T-helper 2 cell treated with Interferon-gamma antibody and Interleukin-4, amounts not matched to agents 5 μg/mL and 100 μg/mL, for 36 hours (primary cell): ENCODE measurements at places on chromosomes 3 and 15.
A peak's percentile ranks its signal among the peaks of the same experiment; 100 is the strongest.

DNA sequence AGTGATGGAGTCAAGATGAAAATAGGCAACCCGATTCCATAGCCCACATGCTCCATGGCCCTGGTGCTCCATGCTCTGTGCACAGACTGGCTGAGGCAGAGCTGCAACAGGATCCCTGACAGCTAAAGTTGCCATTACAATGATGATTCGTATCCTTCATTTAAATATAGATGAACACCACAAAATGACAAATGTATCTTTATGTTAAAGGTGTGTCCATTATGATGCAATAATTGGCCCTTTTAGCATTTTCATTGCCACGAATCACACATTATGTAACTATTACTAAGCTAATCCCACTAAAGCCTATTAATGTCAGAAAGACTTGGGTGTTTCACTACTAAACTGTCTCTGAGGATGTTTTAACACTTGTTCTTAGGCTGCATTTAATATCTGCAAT is 270.2 kb upstream of the THBS1 start:
- no peak for DNase-seq

DNA sequence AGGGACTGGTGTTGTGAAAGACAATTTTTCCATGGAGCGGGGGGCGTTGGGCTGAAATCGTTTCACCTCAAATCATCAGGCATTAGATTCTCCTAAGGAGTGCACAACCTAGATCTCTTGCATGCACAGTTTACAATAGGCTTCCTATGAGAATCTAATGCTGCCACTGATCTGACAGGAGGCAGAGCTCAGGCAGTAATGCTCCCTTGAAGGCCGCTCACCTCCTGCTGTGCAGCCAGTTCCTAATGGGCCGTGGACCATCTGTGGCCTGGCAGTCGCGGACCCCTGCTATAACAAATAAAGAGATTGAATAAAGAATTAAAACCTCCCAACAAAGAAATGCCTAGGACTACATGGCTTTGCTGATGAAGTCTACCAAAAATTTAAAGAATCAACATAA is 25.3 kb upstream of the ANKRD28 start:
- DNase-seq, result no peak

DNA sequence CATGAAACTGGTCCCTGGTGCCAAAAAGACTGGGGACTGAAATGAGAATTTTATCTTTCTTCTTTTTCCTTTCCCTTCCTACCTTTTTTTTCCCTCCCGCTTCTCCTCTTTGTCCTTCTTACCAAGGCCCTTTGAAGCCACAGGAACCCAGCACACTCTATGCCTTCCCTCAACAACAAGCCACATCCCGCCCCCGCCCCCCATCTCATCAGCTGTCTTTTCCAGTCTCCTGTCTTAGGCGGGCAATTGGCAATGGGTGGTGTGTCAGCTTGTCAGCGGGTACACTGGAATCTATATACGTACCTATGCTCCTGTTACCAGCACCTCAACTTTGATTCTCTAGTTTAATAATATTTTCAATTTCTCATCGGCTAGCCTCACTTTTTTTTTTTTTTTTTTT is 56.3 kb upstream of the CHD2 start:
- DNase-seq, result no peak

DNA sequence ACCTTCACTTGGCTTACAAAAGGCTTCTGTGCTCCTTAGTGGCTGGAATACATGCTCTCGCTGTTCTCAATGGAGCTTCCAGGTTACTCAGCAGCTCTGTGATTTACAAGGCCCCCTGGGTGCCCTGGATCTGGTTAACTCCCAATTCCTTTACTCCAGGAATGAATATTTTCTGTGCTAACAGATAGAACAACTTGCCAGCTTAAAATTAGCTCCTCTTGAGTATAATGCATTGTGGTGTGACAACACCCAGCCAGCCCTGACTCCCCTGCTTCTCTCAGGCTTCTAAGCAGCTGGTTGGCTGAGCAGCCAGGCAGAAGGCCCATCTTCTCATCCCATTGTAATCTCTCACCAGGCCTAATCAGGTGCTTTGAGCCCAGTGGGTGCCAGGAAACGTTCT is 246.4 kb downstream of the ALCAM start:
- DNase-seq, result no peak

DNA sequence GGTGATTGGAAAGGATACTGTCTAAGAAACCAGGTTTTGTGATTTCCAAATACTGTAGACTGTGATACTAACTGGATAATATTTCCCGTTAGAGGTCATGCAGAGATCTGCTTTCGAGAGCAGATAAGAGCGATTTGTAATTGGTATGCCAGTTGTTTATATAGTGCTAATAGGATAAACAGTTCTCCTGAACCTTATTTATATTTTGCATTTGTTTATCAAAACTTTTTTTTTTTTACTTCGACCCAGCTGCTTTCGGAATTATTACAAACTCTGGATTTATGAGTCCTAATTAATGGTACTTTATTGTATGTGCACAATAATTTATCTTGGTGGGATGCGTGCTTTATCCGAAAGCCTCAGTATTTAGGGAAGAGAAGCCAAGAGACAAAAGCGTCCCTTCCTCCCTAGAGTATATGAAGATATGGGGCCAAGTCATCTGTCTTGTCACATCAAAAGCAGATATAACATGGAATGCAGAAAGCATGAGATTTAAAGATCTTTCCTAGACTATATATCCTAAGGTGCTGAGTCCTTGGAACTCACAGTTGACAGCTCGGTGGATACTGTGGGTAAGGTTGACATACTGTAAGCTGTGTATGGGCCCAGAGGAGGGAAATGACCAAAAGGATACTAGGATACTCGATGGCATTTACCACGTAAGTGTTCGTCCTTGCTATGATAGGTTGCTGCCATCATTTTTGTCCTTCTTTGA is 62.2 kb downstream of the SMAD6 start:
- DNase-seq, result no peak

DNA sequence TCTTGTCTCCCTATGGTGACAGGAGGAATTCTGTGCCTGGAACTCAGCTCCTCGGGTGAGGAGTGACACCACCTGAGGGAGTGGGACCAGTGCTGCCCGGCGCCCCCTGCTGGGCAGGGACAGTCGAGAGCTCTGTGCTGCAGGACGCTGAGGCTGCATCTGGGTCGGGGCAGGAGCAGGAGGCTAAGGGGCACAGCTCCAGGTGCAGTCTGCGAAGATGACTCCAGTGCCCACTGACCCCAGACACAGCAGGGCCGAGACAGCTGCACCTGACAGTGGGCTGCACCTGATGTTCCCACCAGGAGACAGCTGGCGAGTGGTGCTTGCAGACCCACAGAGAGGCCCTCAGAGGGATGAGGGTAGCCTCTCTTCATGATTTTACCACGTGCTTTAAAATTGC is 152.9 kb downstream of the ATP10A start:
- DNase-seq, result peak; percentile 21

DNA sequence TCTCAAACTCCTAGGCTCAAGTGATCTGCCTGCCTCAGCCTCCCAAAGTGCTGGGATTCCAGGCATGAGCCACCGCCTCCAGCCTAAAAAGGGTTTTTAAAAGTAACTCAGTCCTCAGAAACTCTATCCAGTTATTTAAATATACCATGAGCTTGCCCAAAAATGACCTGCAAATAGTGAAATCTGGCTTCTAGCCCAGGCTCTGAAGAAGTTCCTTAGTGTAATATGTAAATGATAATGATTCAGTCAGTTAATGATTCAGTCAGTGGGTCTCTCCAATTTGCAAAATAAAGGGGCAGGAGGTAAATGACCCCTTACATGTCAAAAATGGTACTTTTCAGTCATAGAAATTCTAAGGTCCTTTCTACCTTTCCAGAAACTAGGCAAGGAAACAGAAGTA is 28.8 kb downstream of the LRRC2 start:
- DNase-seq, result no peak

DNA sequence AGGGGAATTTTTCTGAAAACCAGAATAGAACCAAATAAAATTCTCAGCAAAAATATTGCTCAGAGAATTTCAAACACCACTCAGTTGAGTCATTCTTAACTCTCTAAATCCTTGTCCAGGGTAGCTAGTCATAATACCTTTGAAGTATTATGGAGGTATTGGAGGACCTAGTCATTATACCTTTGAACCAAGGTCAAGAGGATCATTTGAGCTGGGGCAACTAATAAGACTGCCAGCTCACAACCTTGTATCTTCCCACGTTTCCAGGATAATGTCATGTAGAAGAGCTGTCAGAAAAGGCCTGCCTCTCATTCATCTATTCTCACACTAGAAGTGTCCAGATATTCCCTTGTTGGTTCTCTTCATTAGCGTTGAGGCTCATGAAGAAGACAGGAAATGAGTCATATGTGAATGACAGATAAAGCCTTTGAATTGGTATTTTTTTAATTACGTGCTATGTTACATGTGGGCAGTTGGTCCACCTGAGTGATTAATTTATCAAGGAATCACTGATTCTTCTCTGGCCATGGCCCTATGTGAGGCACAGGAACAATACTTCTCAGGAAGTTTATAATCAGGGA is 48.3 kb downstream of the TOPAZ1 start:
- no peak for DNase-seq

DNA sequence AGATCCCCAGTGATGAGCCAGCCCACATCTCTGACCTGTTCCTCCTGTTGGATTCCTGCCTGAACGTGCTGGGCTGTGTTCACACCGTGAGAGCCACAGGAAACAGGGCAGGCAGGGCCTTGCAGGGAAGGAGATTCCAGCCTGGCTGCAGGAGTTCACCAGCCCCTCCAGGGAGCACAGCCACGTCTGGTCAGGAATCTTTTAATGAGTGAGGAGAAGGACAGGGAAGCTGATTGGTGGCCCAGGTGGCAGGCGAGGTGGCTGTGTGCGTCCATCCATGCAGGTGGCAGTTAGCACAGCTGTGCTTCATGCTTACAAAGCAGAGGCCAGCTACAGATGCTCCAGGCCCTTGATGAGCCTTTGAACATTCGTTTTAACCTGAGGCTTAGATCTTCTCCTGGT is 10.5 kb downstream of the LRRK1 start:
- DNase-seq, result no peak

DNA sequence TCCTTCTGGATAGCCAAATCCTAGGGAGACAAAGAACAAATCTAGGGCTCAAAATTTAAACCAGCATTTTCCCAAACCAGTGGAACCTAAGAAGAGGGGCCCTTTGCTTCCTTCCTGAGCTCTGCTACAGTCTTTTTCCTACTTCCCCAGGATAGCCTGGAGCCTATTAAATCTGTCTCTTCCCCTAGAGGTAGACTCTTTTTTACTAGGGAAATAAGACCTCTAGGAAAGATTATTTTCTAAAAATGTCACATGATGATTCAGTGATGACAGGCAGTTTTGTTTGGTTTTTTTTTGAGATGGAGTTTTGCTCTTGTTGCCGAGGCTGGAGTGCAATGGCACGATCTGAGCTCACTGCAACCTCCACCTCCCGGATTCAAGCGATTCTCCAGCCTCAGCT is 18.5 kb downstream of the RMDN3 start:
- DNase-seq, result no peak

- DNase-seq, result no peak
Observed at GRCh38 chr3:114827495-114827894, 319.6 kb downstream of the ZBTB20 start.

DNA sequence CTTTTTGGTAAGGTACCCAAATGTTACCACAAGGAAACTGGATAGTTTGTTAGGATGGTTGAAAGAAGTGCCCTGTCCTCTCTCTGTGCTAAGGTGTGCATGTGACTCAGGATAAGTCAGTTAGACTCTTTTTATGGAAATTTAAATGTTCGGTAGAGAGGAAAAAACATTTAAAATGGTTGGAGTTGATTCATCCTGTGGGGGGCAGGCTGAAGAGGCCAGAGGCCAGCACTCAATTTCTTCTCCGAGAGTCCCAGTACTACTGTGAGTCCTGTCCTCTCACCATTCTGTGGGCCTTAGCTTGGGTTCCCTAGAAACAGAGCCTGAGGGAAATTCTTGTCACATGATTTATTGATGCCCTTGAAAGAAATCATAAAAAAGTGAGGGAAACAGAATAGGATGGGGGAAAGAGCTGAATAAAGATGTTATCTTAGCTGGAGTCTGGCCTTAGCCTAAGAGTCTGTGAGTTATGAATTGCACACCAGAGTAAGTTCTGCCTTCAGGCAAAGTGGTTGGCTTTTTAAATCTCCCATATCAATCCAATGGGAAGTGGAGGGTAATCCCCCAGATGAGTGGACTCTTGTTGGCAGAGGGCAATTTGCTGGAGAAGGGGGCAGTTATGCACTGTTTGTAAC is 106.5 kb upstream of the GALNT15 start:
- no peak for DNase-seq

- DNase-seq, result no peak
Observed at GRCh38 chr3:176119826-176120225, 1077.5 kb downstream of the TBL1XR1 start.

DNA sequence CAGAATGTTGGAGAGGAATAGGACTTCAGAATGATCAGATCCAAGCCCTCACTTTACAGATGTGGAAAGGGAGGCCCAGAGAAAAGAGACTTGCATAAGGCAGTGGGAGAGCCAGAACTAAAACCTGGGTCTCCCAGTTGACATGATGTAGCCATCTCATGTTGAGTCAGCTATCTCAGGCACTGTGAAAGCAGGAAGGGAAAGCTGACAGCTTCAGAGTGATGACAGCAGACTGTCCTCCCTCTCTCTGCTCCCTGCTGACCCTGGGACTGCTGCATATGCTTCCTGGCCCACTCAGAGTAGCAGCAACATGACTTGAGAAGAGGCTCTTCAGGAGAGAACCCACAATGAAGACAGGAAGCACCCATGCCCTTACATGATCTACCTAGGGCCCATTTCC is 14.7 kb downstream of the FHIT start:
- DNase-seq, result no peak

- no peak for DNase-seq
Observed at GRCh38 chr15:32029409-32029861, 880 bp upstream of the CHRNA7 start.

DNA sequence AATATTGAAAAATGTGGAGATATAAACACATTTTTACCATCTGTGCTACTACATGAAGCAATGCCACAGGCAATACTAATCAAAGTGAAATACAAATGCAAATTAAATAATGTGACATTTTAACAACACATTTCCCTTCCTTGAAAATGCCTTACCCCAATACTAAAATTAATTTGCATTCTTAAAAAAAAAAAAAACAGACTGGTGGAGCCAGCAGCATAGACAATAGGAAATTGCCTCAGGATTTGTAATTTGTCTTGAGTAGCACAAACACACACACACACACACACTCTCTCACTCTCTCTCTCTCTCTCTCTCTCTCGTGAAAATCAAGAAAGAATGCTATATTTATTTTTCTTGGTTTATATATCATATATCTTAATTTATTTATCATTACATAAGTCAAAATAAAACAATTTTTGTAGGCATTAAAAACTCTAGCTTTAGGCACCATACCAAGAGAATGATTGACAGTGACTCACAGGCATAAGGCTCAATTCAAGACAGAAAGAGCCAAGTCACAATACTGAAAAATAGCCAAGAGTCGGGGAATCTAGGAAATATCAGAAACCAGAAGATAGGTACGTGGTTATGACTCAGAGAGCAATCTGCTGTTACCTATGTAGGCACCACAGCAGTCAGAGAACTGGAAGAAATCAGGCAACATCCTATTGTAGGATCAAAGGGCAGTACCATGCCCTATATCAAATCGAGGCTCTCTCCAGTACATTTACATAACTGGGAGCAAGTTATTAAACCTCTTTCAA is 23.0 kb downstream of the SUCNR1 start:
- DNase-seq, result no peak

- DNase-seq, result no peak
Observed at GRCh38 chr3:39762537-39763070, 46.8 kb upstream of the MYRIP start.
